ENCODE measurements at places on chromosomes 5 and 9.
A peak's percentile ranks its signal among the peaks of the same experiment; 100 is the strongest.

GRCh38 chr9:37197158-37198038, 77.0 kb downstream of the ZCCHC7 start:
- no peak for DNase-seq

- DNase-seq: no peak
Measured at GRCh38 chr5:120640778-120641177, 176.7 kb downstream of the PRR16 start.

GRCh38 chr5:131952301-131952857, 6.9 kb upstream of the MEIKIN start:
- no peak for DNase-seq

DNA sequence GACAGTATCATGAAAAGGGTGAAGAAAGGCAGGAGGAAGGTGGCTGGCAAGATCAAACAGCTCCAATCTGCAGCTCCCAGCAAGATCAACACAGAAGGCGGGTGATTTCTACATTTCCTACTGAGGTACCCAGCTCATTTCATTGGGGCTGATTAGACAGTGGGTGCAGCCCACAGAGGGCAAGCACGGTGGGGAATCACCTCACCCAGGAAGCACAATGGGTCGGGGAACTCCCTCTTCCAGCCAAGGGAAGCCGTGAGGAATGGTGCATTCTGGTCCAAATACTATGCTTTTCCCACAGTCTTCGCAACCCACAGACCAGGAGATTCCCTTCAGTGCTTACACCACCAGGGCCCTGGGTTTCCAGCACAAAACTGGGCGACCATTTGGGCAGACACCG, 66.8 kb downstream of the CAMSAP1 start:
- DNase-seq: no peak

DNA sequence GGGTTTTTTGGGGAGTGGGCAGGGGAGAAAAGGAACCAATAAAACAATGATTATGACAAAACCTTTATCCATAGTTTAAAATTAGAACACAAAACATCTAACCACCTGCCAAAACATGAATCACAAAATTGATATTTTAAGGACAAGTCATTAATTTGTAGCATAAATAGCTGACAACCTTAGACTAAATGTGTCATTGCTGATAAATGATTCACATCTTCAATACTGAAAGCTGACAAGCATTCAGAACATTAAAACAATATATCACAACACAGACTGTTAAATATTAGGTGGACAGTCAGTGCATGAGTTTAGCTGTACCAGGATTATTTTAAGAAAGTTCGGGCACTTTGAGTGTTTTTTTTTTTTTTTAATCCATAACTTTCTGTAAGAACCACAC, 71.5 kb downstream of the NR3C1 start:
- no peak for DNase-seq

GRCh38 chr5:53361708-53362107, 118.7 kb upstream of the FST start:
- DNase-seq: no peak

GRCh38 chr9:34664281-34665066, 2.0 kb upstream of the CCL27 start:
- peak; percentile 77 for DNase-seq

DNA sequence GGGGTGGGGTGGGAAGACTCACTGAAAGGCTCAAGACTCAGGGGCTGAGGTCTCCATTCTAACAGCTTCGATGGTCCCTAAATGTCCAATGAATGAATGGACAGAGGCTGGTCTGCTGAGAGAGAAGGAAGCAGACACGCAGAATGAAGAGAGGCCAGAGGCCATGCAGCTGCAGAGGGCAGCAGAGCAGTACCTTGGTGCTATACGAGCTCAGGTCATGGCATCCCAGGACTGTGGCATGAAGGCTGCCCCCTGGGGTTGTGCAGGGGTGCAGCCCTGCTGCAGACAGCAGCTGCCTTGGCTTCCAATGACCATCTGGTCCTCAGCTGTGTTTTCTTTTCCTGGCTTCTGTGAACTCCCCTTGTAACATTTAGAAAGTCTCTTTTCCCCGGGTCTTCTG, 15.2 kb upstream of the CORO2A start:
- DNase-seq: no peak

GRCh38 chr9:114588651-114589526, 1.3 kb downstream of the ATP6V1G1 start:
- no peak for DNase-seq

GRCh38 chr5:39422036-39422606, 2.7 kb downstream of the DAB2 start:
- DNase-seq: no peak

DNA sequence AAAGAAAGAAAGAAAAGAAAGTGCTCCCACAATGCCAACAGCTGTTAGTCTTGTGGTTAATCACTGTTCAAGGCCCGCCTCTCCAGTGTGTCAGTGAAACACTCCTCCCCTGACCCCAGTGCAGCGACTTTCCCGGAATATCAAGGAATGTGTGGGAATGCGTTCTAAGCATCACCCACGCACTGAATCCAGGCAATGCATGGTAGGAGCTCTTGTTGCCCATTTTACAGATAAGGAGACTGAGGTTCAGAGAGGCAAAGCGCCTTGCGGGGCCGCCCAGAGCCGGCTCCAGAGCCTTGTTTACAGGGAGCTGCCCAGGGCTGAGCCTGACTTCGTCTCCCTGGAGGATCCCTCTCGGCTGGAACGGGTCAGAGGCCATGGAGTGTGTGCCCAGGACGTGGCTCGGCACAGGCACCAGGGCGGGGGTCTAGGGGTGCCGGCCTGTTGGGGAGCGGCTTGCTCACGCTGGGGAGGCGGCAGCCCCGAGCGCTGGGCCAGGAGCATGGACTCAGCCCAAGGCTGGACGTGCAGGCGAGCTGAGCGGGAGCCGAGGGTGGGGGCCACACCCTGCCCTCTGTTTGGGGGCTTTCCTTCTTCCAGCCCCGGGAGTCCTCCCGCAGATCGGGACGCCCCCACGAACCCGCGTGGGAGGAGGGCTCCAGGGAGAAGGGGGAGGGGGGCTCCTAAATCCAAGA, 823 bp downstream of the ST6GALNAC6 start:
- no peak for DNase-seq

GRCh38 chr5:168300326-168301182, 9.1 kb downstream of the WWC1 start:
- DNase-seq: no peak

- no peak for DNase-seq
Measured at GRCh38 chr5:173757403-173758209, 130.5 kb upstream of the CPEB4 start.

GRCh38 chr5:143431789-143432188, 28.3 kb upstream of the NR3C1 start:
- DNase-seq: peak; percentile 42

GRCh38 chr9:94692601-94693000, 33.9 kb upstream of the AOPEP start:
- DNase-seq: no peak

- DNase-seq: no peak
Measured at GRCh38 chr5:103512500-103512899, 50.1 kb downstream of the NUDT12 start.

DNA sequence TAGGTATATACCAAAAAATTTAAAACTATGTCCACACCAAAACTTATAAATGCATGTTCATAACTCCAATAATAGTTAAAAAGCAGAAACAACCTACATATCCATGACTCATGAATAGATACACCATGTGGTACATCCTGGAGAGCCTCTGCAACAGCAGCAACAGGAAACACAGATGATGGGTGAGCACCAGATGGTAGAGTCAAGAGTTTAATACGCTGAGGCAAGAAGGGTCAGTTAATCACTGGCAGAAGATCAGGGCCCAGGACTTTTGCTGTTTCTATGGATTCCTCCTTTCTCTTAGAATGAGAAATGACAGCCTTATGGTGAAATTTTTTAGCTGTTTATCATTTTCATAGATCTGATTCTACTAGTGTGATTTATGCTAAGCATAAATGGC, 351.8 kb upstream of the ADAMTSL1 start:
- DNase-seq: no peak

DNA sequence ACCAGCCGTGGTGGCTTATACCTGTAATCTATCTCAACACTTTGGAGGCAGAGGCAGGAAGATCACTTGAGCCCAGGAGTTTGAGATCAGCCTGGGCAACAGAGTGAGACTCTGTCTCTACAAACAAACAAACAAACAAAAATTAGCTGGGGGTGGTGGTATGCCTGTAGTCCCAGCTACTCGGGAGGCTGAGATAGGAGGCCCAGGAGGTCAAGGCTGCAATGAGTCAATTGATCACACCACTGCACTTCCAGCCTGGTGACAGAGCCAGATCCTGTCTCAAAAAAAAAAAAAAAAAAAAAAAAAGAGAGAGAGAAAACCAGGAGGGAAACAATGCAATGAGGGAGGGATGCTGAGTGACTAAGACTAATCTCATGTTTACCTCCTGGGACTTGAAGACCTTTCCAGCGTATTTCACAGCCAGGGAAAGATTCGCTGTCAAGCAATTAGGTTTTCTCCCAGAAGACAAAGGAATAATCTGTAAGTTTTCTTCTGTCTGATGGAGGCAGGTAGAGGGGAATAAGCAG, 51.1 kb upstream of the MIER3 start:
- DNase-seq: no peak

- no peak for DNase-seq
Measured at GRCh38 chr5:74476819-74477453, 163.6 kb downstream of the ENC1 start.

Measured in activated T-cell treated with anti-CD3 and anti-CD28 coated beads for 48 hours (primary cell).